ENCODE measurements at places on chromosomes 11 and 22. TPM values are rescaled to one million over a fixed set of nuclear protein-coding genes. Genes with fewer than 3 reads are reported as not detected.

Gene RAB3IL1
- 10.7 TPM for total RNA-seq

Gene C22orf31
- not detected for total RNA-seq

Gene ANGPTL5
- not detected for total RNA-seq

Gene UBQLN3
- total RNA-seq, result not detected

Gene GPR83
- total RNA-seq, result not detected

Gene TRIM6
- total RNA-seq, result 0.99 TPM

Gene TMEM191B
- total RNA-seq, result not detected

Gene IGF2
- 4.6 TPM for total RNA-seq

Gene SMCO4
- total RNA-seq, result 10.5 TPM

Gene CDK2AP2
- 19.2 TPM for total RNA-seq

Gene PHOX2A
- total RNA-seq, result not detected

Gene KCNJ5
- total RNA-seq, result not detected

Gene WNT11
- not detected for total RNA-seq

Gene LARGE1
- 1.3 TPM for total RNA-seq

Gene PATZ1
- 15.1 TPM for total RNA-seq

Gene CLDN5
- 533 TPM for total RNA-seq

Gene AQP11
- total RNA-seq, result 0.40 TPM

Measured in lung microvascular endothelial cell (primary cell).